ENCODE measurements at places on chromosomes 2 and 18.

- no peak for DNase-seq
These were observed 95.9 kb upstream of the ZBTB14 start for GRCh38 chr18:5391409-5391808.

GRCh38 chr2:126645211-126645618 lies 10.7 kb upstream of the GYPC start:
- no peak for DNase-seq

DNA sequence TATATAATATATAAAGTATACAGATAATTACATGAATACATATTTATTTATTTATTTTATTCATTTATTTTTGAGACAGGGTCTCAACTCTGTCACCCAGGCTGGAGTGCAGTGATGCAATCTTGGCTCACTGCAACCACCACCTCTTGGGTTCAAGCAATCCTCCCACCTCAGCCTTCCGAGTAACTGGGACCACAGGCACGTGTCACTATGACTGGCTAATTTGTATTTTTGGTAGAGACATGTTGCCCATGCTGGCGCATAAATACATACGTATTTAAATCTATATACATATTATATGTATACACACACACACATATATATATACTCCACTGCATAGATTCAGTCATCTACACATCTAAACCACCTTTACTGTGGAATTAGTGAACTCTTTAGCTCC lies 20.6 kb upstream of the NDUFV2 start:
- peak; percentile 59 for DNase-seq

DNA sequence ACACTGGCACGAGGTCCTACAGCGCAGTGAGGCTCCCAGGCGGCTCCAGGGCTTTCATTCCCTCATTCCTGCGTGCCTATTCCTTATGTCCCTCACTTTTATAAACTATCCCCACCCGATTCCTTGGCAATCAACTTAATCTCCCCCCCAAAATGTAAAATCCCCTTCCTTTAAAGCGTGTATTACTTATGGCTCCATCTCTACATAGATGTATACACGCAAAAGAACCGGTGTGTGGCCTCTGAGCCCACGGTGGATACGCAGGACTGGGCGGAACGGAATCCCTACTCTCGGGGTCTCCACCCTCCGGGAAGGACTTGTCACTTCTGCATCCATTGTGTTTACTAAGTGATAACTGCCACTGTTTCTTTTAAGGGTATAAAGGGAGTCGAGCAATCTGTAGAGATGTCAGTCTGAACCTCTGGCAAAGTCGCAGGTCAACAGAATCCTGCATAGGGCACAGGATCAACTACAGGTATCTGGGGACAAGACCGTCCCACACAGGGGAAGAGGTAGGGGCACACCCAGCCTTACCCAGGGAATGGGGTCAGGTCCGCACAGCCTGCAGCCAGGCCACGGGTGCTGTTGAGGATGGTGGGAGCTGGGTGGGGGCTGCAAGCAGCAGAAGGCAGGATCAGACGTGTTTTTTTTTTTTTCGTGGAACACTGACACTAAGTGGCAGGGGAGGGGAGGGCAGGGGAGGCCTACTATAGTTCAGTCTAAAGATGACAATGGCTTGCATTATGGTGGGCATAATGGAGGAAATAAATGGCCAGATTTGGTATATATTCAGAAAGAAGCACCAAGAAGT lies 42.1 kb downstream of the HDLBP start:
- no peak for DNase-seq

DNA sequence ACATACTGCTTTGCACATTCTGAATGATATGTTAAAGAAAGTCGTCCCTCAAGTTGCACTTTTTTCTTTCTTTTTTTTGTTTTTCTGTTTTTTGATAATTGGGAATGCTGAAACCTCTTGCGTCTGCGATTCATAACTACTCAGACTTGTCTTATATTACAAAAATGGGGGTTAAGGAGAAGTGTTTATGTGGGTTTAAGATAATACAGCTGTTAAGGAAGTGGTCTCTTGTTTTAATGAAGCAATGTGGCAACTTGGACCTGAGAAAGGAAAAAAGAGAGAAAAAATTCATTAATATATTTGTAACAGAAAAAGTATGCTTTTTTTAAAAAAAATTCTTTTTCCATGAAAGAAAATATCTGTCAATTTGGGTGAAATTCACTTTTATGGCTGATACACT lies 268.5 kb upstream of the CCDC68 start:
- DNase-seq, result no peak

- no peak for DNase-seq
These were observed 12.9 kb downstream of the ADAM23 start for GRCh38 chr2:206456078-206456754.

GRCh38 chr2:118554616-118555015 lies 292.8 kb downstream of the EN1 start:
- no peak for DNase-seq

DNA sequence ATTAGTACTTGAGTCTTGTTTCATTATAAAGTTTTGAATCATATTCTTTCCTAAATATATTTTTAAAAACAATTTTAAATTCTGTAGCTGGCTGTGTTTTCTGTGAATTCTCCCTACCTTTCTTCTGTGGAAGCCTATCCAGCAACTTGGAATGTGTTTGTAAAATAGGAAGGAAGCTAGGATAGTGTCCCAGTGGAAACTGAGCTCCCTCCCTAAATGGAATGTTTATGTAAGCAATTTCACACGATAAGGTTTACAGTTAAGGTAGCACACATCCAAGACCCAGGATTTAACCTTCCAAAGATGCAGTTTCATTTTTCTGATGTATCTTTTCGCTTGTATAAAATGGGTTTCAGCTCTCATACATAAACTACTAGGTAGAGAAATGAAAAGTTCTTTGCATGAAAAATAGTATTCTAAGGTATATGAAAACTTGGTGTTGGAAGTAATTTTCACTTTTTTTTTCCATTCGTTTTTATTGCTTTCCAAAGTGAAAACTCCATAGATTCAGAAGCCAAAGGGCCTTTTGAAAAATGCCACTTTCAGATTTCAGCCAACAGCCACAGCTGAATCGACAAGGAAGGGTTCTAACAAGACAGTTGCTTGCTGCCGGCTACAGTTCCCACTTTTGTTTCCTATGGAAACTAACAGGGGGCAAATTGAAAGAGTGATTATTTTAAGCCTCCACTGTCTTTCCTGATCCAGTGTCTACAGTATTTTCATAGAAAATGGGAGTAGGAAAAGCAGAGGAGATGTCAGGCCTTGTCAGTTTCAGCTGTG lies 405.1 kb upstream of the POU3F3 start:
- no peak for DNase-seq

DNA sequence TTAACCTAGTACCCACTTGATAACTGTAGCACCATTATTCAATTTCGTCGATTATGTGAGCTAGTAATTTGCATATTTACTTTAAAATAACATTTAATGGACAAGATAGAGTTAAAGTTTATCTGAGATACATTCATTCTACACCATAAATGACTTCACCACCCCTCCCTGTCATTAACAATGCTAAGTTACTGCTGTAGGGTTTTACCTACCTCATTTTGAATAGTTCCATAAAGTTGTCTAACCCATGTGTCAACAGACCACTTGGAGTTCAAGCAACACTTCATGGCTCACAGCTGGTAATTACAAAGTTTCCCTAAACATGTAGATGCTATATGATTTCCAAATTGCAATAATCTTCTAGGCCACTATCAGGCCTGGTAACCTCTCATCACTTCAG lies 127.4 kb upstream of the CYP26B1 start:
- DNase-seq, result no peak

GRCh38 chr2:128425216-128425615 lies 106.5 kb upstream of the HS6ST1 start:
- no peak for DNase-seq

- no peak for DNase-seq
These were observed 44.9 kb downstream of the SERTAD2 start for GRCh38 chr2:64608867-64609226.

All from stimulated activated naive CD4-positive, alpha-beta T cell treated with Interleukin-2 at 50 U/mL for 16 hours (primary cell).